ENCODE measurements at places on chromosomes 16 and 17.

DNA sequence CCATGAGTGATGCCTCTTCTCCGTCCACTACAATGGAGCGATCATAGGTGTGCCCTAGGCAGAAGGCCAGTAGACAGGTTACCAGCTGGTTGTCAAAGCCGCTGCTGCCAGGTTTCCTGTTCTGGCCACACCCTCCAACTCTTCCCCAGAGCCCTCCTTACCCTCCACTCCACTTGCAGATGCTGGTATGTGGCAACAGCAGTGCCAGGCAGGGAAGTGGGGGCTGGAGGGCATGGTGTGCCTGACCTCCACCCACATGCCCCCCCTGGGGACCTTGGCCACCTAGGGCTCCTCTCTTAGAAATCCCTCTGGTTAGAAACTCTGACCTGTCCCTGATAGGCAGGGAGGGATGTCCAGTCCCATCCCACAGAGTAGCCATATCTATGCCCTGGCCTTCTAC is 1.5 kb downstream of the RRAD start:
- DNase-seq: no peak

DNA sequence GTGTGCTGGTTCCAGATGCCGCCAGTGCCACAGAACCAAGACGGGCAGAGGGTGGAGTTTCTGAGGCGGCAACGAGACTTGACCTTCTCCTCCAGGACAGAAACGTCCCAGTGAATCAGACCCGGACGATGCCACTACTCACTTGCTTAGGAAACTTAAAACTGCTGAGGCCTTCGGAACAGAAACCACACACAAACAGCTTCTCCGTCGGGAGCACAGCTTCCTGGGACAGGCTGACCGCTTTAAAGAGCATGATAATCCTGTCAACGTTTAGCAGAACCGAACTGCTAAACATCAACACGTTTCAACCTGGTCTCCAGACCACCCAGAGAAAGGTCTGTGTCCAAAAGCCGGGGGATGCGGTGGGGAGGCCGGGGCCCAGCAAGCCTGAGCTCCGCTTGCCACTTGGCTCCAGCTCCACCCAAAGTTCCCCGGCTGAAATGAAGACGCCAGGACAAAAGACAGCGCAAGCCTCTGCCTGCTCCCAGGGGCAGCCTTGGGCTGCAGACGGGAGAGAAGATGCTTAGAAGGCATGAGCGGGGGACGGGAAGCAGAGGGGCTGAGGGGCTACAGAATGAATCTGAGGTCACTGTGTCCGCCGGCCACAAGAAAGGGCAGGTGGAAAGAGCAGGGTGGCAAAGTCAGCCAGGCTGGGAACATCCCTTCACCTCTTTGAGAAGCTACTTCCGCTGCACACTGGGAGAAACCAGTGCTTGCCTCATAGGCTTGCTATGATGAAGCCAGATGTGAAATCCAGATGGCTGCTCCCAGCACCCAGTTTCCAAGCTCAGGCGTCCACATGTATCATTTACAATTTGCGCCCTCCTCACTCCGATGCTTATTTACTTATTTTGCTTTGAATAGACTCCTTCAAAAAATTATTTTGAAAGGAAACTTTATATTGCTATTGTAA is 69.0 kb downstream of the MRM3 start:
- no peak for DNase-seq

- no peak for DNase-seq
Measured at GRCh38 chr16:81429045-81429521, 15.5 kb upstream of the CMIP start.

- DNase-seq: no peak
Measured at GRCh38 chr16:53433509-53433908, 762 bp upstream of the RBL2 start.

GRCh38 chr16:26475596-26475995 is 591.1 kb upstream of the C16orf82 start:
- DNase-seq: no peak

DNA sequence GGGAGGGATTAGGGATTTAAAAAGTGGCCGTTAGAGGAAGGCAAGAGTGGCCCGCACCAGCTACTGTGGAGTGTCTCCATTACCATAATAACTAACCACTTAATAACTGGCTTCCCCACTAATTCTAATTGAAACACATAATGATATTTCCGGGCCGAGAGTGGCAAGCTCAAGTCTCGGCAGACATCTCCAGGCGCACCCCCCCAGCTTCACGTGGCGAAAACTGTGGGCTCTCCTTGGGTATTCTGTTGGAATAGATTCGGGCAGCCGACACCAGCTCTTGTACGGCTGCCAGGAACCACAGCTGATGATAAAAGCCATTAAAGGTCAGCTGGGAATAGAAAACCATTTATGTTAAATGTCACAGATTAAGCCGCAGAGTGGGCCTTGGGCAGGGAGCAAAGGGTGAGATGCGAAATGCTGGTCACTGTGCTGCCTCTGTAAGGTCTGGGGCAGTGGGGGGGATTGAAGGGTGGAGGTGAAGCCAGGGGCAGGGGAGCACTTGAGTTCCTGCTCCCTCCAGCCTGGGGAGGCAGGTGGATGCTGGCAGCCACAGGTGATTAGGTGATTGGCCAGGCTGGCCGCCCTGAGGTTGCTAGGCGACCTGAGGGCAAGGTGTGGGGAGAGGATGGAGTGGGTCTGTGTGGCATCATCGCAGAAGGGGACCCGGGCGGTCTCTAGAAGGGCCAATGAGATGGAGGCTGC is 115.6 kb upstream of the SDK2 start:
- DNase-seq: no peak

- no peak for DNase-seq
Measured at GRCh38 chr16:77499373-77500285, 64.8 kb upstream of the ADAMTS18 start.

DNA sequence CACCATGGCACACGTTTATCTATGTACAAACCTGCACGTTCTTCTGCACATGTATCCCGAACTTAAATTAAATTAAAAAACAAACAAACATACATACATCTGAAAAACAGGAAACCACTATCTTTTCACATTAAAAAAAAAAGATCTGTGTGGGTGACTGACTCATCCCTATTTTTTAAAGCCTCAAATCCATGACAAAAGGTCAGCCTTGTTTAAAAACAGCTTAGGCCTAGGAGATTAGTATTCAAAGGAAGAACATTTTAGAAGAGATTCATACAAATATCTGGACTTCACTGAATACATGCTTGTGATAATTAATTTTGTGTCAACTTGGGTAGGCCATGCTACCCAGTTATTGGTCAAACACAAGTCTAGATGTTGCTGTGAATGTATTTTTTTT is 4.7 kb upstream of the PRKAR1A start:
- no peak for DNase-seq

DNA sequence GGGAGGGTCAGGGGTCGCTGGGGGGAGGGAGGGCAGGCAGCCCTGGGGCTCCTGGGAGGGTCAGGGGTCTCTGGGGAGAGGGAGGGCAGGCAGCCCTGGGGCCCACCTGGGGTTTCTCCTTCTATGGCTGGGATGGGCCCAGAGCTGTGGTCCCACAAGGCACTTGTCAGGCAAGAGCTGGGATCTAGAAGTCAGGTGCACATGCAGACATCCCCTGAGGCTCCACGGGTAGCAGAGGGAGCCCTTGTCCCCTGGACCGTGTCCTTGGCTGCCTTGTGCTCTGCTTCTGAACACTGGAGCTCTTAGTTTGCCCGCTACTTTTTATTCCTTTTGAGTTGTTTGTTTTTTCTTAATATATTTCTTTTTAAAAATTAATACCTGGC is 1.8 kb downstream of the TUBB3 start:
- no peak for DNase-seq

GRCh38 chr17:3890082-3890877 is 2.6 kb downstream of the CAMKK1 start:
- peak; percentile 81 for DNase-seq

DNA sequence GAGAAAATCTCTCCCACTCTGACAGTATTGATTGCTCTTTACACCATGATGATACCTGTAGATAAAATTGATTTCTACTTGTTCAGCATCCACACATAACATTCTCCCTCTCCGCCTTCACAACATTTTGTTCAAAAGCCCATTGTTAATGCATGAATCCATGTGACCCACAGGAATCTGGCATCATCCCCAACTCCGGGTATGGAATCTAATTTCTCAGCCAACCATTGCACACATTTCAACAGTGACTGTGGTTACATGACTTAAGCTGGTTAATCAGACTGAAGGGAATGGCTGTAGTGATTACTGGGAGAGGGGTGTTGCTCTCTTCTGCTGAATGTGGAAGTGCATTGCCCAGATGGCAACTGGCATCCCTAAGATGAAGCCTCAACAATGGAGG is 161.4 kb upstream of the C16orf82 start:
- DNase-seq: no peak

GRCh38 chr16:86597880-86598606 is 19.7 kb downstream of the FOXL1 start:
- no peak for DNase-seq

GRCh38 chr16:26196802-26197201 is 505.0 kb downstream of the HS3ST4 start:
- no peak for DNase-seq

GRCh38 chr16:85103114-85104079 is 8.9 kb downstream of the CIBAR2 start:
- DNase-seq: no peak

DNA sequence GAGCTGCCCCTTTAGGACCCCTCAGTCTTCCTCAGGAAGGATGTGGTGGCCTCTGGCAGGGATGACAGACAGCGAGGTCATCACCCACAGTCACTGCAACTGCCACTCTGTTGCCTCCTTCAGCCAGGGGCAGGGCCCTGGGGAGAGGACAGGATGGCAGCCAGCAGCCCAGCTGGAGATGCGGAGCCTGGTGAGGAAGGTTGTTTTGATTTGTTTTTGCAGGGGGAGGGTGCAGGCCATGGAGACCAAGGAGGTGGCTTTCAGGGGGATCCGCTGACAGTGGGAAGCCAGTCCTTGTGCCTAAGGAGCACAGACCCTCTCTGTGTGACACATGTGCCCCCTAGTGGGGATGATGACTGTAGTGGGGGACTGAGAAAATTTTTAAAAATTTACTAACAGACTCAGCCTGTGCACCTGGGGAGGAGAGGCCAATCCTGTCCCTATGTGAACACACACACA is 7.4 kb downstream of the PRCD start:
- no peak for DNase-seq

DNA sequence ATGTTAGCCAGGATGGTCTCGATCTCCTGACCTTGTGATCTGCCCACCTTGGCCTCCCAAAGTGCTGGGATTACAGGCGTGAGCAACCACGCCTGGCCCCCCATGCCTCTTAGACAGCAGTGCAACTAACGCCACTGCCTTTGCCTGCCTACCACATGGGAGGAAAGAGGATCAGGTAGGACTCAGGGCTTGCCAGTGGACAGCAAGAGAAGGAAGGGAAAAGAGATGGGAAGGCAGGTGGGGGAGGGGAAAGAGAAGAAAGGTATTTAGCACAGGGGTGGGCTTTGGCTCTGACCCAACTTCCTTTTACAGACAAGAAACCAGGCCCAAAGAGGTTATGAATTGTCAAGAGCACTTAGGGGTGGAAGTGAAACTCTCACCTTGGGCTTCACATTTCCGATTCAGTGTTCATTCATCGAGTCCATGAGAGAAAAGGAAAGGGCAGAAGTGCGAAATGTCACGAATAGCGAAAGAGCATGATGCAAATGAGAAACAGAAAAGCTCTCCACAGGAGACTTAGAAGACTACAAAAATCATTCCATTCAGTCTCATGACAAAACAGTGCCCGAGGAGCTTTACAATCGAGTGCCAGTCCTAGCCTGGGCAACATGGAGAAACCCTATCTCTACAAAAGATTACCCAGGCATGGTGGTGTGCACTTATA is 36.4 kb downstream of the CDK5R1 start:
- no peak for DNase-seq

GRCh38 chr17:58049533-58049932 is 33.7 kb upstream of the DYNLL2 start:
- DNase-seq: no peak

DNA sequence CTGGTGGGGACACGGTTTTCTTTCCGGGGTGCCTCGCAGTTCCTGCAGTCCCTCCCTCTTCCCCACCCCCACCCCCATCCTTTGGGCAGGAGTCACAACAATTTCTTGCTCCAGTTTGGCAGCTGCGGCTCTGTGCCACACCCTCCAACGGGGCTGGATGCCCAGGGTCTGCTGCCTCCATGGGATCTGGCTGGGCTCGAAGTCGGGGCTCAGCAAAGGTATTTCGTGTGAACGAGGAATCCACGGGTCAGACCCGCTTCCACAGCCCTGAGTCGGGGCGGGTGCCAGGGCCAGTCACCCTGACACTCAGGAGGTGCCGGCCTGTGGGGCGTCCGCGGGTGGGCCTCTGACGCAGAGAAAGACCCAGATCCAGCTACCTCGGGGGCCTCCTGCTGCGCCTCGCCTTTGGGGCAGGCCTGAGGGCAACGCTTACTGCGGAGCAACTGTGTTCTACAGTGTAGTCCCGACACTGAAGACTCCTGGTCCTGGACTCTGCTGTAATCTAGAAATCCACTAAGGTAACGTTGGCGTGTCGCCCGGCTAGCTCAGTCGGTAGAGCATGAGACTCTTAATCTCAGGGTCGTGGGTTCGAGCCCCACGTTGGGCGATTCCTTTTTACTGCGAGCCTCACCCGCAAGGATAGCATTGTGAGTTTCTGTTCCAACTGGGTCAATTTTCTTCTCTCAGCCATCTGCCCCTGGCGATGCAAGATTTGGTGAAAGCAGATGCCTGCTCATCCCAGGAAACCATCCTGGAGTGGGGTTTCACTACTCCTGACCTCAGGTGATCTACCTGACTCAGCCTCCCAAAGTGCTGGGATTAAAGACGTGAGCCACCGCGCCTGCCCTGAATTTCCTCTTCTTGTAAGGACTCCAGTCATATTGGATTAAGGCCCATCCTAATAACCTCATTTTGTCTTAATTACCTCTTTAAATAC is 12.6 kb upstream of the OR1F1 start:
- DNase-seq: no peak

DNA sequence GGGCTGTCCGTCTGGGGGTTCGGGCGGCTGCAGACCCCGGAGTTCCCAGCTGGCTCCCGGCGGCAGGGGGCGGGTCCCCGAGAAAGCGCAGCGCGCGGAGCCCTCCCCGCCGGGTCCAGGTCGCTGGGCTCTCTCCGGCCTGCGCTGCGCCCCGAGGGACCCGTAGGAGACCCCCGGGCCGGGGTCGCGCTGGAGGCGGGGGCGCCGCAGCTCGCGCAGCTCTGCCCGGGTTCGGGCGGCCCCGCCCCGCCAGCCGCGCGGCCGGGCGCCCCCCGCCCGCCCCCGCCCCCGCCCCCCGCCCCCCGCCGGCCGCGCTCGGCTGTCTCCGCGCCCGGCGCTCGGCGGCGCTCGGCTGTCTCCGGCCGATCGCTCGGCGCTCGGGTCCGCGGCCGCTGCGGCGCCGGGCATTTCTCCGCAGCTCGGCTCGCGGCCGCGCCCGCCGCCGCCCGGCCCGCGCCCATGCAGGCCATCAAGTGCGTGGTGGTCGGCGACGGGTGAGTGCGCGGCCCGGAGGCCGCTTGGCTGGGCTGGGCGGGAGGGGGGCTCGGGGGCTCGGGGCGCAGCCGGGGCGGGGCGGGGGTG is at the start of gene RAC3:
Gene RAC3, plus strand, starts transcription at position 376 of the 582 bp plus-strand sequence. Its CDS starts 84 bp downstream, at position 460.
- no peak for DNase-seq

Data from GM04503 (cell line).